Endothelial cell (in vitro differentiated cells): ENCODE measurements at places on chromosomes 12 and 14.

DNA sequence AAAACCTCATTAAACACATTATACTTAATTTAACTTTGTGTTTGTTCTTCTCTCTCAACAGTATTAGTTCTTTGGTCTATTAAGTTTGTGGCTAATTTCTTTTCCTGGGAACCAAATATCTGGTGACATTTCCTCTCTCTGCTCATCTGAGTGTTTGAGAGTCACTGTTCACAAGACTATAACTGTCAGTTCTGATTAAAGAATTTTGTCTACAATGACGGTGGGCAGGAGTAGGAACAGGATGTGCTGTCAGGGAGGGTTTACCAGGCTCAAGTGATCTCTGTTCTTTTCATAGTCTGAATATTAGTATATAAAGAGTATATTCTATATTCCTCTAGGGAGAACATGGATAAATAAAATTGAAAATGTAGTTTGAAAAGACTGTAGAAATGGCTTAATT is 92.9 kb downstream of the ALG10B start:
- no peak overlapping the region for H3K27ac ChIP-seq
- H3K4me1 ChIP-seq = no peaks in the 10 kb centered on the region
- H3K4me3 ChIP-seq = no peak overlapping the region
- DNase-seq = no peak
- peaks cover 3% of the 10 kb centered on the region for H3K27me3 ChIP-seq
- H3K36me3 ChIP-seq = no peaks in the 10 kb centered on the region

DNA sequence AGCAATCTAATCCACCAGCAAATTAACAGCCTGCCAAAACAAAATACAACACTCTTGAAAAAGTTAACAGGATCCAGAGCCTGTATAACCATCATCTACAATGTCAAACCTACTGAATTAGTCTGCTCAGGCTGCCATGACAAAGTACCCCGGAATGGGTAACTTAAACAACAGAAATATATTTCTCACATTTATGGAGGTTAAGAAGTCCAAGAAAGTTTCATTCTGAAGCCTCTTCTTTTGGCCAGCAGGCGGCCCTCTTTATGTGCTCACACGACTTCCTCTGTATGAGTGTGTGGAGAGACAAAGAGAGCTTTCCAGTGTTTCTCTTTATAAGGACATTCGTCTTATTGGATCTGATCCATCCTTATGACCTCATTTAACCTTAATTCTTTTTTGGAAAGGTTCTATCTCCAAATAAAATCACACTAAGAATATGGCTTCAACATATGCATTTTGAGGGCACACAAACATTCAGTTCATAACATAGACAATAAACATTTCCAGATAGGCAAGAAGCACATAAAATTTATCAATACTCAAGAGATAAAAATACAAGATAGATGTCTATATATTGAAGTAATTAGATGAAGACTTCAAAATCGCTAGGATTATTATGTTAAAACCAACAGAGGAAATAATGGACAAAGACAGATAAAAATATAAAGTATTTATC is 5.9 kb upstream of the RERG start:
- no peak overlapping the region for H3K4me3 ChIP-seq
- H3K27me3 ChIP-seq = no peaks in the 10 kb centered on the region
- DNase-seq = peak; percentile 51
- H3K4me1 ChIP-seq = no peaks in the 10 kb centered on the region
- H3K36me3 ChIP-seq = no peaks in the 10 kb centered on the region

DNA sequence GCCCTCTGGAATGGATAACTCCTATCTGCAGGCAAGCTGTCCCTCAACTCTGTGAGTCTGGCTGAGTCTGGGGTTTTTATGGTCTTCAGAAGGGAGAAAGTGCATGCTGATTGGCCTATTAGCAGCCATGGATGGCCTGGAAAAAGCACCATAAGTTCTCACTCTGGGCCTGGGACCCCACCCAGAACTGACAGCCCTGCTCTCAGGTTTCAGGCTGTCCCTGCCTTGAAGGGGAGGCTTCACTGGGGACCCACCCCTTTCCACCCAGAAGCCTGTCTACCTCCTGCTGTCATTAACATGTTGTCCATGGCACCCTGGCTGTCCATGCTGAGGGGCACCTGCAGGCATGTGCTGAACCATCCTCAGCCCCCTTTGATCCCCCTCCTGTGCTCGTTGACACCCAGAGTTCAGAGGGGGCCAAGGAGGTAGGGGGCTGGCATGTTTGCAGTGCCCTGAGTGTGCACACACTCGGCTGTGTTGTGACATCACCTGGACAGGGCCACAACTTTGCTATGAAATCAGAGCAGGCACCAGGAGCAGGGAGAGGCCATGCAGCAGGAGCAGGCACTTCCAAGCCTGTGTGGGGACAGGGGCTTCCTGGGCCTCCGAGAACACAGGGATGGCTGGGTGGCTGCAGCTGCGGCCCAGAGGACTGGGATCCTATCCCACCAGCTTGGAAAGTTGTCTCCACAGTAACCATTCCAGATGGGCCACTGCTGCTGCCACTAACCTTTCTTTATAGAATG is 84.7 kb downstream of the ACSS3 start:
- no peaks in the 10 kb centered on the region for H3K36me3 ChIP-seq
- H3K4me3 ChIP-seq = no peak overlapping the region
- DNase-seq = no peak
- no peaks in the 10 kb centered on the region for H3K4me1 ChIP-seq
- peaks cover 2% of the 10 kb centered on the region for H3K27me3 ChIP-seq

GRCh38 chr14:57502586-57503254 is 9.1 kb upstream of the CCDC198 start:
- no peak overlapping the region for H3K4me3 ChIP-seq
- H3K36me3 ChIP-seq = no peaks in the 10 kb centered on the region
- no peak for DNase-seq
- peaks cover 4% of the 10 kb centered on the region for H3K4me1 ChIP-seq

DNA sequence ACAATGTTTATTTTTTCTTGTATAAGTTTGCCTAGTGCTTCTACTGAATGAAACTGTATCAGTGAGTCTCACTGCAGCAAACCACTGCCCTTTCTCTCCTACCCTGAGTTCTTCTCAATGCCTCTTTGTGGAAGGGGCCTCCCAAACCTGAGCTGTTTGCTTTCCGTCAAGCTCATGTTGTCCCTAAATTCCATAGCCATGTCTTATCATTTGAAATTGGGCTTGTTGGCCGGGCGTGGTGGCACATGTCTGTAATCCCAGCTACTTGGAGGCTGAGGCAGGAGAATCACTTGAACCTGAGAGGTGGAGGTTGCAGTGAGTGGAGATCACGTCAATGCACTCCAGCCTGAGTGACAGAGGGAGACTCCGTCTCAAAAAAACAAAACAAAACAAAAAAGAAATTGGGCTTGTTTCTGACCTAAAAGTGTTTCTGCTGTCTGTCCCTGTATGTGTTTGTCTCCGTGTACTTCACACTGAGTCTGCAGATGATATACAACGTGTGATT is 1.8 kb upstream of the CSRP2 start:
- no peak for DNase-seq
- H3K36me3 ChIP-seq = peaks cover 16% of the 10 kb centered on the region
- H3K27ac ChIP-seq = no peak overlapping the region
- peak overlapping the region; percentile 42 for H3K4me3 ChIP-seq
- peaks cover 2% of the 10 kb centered on the region for H3K27me3 ChIP-seq
